Hippocampal formation (tissue), 2 donors: ENCODE measurements at places on chromosomes 1 and 21.

- DNase-seq: no peak
These were observed 85.9 kb downstream of the LHX8 start for GRCh38 chr1:75220072-75220471.

DNA sequence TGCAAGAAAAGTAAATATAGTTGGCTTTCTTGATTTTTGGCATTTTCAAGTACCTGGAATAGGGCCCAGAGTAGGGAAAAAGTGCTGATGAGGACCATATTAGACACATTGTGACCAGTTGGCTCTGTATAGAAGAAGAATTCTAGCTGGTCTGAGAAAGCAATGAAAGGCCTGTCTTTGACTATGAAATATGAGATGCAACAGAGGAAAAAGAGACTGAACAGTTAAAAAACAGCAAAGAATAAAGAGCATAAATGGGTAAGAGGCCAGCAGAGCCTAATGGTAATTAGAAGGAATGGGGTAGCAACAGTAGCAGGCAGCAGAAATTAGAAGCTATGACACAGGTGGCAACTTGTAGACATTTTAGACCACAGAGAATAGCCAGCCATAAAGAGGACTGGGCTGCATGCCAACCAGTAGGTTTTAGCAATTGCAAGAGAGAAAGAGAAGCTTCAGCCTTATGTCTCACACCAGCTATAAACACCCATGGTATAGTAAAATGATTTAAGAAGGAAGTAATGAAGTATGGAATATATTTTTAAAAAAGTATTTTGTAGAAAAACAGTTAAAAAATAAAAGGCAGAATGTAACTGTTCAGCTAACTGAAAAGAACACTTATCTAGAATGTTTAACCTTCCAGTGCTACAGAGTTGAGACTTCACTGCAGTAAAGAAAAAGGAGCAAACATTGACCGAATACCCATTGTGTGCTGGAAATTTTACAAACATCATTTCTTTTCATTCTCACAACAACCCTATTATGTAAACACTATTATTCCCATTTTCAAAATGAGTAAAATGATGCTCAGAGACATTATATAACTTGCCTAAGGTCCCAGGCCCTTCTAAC is 114.1 kb downstream of the LHX4 start:
- no peak for DNase-seq

- DNase-seq: no peak
These were observed 7.3 kb downstream of the F11R start for GRCh38 chr1:161013488-161014230.

- peak; percentile 64 for DNase-seq
These were observed 6.1 kb upstream of the ADAM15 start for GRCh38 chr1:155044812-155045657.

GRCh38 chr1:89133747-89134146 is 7.8 kb upstream of the GBP2 start:
- no peak for DNase-seq
